ENCODE measurements at places on chromosomes 1 and 21.

DNA sequence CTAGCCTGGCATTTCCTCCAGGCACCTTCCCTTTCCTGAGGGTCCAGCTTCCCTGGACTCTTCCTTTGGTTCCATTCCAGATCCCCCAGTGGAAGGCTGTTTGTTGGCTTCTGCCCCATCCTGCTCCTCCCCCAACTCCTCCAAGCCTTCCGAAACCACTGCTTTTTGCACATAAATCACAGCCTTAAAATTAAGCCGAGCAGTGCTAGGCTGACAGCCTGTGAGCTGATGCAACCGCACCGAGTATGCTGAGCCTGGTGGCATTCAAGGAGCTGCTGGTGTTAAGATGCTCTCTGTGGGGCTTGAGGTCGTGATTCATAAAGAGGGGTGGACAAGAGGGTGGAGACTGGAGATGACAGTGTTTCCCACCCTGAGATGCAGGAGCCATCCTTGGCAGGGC, 266.6 kb upstream of the C1orf174 start:
- no peak for DNase-seq

DNA sequence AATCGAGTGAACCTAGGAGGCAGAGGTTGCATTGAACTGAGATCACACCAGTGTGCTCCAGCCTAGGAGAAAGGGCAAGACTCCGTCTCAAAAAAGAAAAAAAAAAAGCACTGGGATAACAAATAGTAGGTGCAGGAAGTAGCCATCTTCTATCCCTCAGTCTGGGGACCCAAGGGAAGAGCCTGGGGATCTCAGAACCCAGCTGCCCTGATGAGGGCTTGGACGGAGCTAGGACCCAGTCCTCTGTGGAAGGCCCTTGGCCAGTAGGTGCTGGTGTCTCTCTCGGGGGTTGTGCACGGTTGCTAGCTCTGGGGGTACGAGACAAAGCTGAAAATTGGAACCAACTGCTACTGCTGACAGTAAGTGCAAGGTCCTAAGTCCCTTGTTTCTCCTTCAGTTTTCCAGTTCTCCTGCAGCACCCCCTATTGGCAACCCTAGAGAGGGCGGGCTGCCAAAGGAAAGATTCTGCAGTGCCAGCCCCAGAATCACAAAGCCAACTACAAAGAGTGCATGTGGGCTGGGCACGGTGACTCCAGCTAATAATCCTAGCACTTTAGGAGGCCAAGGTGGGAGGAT, 57.6 kb upstream of the KIF1B start:
- peak; percentile 24 for DNase-seq

DNA sequence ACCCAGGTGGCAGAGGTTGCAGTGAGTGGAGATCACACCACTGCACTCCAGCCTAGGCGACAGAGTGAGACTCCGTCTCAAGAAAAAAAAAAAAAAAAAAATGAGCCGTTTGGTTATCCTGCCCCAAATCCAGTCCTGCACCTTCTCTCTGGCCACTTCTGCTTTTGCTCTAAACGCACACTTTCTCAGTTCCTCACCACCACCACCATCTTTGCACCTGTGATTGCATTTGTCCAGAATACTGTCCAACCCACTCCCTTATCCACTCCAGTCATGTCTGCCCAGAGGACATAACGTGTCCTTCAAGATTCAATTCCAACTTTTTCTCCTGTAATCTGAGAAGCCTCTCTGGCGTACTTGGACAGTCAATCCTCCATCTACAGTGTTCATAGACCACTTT, 2.2 kb upstream of the NEK2 start:
- DNase-seq: no peak

DNA sequence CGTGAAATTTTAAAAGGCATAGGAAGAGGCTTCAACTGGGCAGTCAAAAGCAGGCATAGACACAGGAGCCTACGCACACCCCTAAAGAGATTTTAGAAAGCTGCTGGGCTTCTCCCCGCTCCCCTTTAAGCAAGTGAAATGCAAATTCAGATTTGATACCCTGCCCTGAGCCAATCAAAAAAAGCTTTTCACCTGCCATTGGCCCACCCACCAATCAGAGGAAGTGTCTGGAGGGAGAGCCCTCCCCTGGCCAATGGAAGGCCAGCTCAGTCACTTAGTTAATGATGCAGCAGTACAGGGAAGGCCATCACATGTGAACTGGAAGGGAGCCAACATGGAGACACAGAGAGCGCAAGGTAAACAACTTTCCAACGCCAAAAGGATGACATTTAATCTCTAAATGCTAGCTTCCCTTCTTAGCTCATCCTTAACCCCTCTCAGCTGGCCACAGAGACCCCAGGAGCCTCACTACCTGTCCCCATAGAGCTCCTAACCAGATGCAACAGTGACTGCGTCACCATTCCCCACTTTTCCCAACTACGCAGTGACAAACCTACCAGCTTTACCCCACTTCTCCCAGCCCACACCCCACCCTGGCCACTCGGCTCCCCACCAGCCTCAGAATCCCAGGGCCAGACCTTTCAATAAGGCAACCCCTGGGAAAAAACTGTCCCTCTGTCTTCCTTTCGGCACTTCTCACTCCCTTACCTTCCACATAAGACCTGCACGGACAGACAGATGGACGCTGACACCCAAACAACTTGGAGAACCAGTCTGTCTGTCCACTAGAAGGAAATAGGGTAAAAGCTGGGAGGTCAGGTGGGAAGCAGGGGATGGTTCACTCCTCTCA, 71.0 kb downstream of the CD46 start:
- peak; percentile 89 for DNase-seq

DNA sequence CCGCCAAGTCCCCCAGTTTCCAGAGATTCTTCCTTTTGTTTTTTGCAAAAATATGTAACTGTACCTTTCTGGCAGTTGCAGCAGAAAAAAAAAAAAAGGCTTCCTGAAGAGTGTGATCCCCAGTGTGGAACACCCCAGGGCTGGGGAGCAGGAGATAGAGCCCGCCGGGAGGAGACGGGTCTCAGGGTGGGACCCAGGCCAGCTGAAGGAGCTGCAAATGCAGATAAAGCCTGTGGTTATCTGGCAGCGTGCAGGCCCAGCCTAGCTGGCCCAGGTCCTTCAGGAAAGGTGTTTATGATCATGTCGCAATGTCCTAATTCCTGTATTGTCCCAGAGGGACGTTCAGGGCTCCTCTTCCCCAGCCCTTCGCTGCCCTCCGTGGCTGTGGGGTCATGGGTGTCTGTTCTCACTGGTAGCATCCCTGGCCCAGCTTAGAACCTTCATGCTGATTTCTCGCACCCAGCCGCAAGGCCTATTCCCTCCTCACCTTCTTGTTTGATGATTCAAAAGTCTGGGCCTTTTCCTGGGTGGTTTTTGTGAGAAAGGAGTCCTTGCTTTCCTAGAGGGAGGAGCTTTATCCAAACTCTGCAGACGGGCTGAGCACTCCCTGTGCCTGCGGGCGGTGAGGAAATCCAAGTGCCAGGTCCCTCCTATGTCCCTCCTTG, 26.2 kb downstream of the RNF187 start:
- DNase-seq: no peak

DNA sequence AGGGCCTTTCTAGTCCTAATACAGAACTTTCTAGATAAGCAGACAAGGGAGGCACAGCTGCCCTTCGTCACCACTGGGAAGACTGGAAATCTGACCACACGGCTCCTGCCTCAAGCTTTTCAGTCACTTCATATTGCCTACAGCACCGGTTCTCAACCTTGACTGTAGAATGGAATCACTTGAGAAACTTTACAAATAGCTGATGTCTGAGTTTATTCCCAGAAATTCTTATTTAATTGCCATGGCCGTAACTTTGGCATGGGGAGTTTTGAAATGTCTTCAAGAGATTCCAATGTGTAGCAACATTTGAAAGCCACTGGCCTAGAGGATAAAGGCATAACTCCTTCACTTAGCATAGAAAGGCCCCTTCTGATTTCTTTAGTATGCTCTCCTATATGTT, 42.4 kb upstream of the STMN1 start:
- DNase-seq: no peak

DNA sequence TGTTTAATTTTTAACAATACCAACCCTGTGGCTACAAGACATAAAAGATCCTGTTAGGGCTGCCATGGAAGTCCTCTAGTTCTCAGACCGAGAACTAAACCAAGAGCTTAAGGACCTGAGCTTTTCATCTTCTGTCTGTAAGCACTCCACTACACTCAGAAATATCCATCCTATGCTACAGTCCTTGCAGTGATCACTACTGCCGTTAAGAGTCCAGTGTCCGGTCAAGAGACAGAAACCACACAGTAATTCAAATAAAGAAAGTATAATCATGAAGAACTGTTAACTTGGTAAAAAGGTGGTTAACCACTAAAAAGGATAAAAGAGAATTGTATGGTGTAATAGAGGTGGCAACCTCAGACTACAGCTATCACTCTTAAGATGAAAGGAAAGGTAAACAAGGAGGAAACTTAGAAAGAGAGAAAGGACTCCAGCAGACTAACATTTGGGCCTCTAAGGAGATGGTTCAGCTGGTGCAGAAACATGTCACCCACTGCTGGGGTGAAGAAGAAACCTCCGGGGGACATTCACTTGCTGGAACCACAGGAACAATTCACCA, 22.1 kb upstream of the PRDX6 start:
- no peak for DNase-seq

- DNase-seq: no peak
These were observed 427.2 kb upstream of the VAMP3 start for GRCh38 chr1:7343882-7344281.

DNA sequence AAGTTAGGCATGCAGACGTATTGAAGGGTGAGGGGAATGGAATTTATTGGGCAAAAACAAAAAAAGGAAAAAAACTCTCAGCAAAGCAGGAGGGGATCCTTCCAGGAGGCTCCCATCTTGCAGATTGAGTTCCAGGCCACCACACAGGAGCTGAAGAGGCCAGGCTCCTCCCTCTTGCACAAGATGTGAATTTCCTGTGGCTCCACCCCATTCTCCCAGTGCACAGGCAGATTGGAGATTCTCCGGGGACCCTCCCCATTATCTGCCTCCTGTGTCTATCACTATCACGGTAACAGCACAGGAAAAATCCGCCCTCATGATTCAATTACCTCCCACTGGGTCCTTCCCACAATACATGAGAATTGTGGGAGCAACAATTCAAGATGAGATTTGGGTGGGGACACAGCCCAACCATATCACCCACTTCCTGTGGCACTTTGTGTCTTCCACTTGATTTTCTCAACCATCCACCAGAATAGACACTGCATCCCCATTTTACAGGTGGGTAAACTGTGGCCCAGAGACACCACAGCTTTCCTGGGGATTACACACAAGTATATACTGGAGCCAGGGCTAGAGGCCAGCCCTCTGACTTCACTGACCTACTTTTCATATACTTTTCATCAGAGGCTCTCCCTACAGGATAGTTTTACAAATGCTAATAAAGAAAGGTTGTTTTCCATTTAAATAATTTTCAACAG, 18.9 kb upstream of the COL6A1 start:
- DNase-seq: no peak

DNA sequence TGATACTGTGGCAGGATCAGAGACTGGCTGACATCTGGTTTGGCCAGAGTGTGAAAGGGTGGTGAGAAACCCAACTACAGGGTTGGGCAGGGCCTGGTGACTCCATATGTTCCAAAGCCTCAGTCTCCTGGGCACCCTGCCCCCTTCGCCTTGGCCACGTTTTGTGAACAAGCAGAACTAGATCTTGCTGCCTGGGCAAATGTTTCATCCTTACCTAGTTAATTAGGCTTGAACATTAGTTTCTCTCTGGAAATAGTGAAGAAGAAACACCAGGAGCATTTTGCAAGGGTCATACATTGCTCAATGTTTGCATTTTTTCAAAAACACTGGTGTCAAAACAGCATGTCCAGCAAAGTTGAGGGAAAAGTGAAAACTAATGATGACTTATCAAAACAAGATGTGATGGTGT, 60.5 kb downstream of the MAP3K7CL start:
- DNase-seq: no peak

DNA sequence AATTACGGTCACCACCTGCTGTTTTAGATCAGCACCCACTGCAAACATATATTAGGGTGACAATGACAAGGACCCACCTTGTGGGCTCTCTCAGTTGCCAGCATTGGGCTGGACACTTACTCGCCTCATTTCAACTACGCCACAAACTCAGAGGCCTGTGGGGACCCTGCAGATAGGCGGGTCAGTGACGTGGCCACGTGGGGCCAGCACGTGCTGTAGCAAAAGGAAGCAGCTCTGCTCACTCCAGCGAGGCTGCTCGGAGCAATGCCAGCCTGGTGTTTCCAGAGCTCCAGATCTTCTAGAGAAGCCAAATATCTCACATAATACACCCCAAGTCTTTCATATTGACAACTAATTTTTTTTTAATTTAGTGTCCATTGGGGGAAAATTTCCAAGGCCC, 76.7 kb upstream of the TMEM51 start:
- no peak for DNase-seq

DNA sequence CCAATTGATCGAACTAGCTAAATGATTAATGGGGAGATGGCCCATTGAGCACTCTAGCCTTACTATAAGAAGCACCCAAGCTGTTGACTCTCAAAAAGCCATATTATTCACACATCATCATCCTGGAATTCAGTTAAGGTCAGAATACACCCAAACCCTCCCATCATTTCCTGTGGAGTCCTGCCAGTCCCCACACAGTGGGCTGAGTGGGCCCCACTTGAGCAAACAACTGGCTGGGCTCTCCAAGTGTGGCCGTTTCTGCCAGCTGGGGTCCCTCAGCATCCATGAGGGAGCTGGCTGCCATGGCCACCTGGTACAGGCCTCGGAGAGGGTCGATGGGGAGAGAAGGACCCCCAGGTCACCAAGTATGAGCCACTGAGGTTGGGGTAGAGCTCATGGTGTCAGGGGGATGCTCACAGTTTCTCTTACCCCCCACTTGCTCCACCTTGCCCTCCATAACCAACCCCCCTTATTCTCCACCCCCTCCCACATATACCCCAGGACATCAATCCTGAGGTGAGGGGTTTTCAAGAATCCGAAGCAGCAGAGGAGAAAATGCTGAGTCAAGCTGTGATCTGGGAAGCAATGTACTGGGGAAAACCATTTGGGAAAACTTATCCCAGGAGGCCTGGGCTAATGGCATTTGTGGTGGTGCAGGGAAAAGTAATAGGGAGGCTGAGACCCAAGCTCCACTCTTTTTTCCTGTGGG, 60.3 kb downstream of the UBE2T start:
- DNase-seq: no peak

GRCh38 chr1:143699731-143700130, 272.1 kb downstream of the FAM72C start:
- DNase-seq: no peak

- DNase-seq: no peak
These were observed 67.5 kb downstream of the PSMG1 start for GRCh38 chr21:39115576-39116235.

DNA sequence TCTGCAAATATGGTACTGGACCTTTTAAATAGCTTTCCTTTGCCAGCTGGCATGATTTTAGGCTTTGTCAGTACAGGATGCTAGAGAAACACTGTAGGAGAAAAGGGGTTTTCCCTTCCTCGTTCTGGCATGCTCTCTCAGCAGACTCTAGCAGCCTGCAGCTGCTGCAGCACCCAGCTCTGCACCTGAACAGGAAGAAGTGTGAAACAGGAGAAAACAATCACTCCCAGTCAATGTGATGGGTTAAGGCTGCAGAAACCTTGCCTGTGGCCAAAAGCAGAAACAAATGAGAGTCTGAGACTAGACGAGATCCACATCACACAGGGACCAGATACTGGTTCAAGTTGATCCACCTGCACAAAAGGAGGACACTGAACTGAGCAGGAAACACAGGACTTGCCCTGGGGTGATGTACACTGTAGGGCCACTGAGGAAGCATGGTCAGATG, 21.2 kb downstream of the OVGP1 start:
- DNase-seq: no peak
